ENCODE measurements at places on chromosomes 2 and 18.

DNA sequence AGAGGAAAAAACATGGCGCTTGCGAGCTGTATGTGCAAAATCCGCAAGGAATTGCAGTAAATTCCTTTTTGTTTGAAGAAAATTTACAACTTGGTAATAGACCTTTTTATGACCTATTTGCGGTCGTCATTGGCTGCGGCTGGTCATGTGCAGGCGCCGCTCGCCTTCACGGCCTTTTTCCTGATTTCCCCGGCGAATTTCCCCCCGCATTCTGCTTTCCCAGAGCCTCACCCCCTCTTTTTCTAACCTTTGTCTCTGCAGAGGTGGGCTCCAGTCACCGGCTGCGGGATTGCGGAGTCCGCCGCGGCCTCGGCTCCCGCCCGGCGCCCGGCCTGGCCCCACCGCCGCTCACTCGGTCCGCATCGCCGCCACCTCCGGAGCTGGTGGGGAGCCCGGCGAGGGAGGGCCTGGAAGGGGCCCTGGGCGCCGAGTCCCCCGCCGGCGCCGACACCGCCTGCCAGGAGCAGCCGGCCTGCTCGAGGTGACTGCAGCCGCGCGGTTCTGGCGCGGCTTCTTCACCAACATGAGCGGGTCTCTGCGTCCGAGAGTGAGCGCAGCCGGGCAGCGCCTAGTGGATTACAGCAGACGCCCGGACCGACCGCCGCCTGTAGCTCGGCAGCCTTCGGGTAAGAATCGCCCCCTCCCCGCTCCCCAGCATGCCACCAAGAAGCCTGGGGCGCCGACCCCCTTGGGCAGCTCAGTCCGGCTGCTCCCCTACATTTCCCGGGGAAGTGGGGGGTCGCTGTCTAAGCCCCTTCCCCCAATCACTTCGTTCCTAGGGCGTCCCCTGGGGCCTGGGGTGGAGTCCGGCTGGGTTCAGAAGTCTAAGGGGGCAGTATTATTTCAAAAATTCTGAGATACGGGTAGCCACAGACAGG, 7.1 kb downstream of the HOXD8 start:
- DNase-seq, result no peak

- no peak for DNase-seq
Observed at GRCh38 chr2:88159481-88159880, 10.7 kb upstream of the THNSL2 start.

GRCh38 chr18:77058290-77058835, 74.2 kb downstream of the MBP start:
- no peak for DNase-seq

- no peak for DNase-seq
Observed at GRCh38 chr2:162041485-162041884, 32.5 kb downstream of the DPP4 start.

DNA sequence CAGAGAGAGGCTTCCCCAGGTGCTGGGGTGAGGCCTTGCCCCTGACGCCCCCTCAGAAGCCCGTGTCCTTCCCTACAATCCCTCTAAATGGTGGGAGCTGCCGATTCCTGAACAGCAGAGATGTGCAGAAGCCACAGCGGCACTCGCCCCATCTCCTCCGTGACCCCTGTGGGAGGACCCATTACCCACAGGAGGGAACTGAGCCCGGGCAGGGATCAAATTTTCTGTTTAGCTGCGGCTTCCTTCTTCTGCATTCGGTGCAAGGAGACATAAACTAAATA, 181.2 kb upstream of the RAB6C start:
- no peak for DNase-seq

GRCh38 chr18:3753106-3753505, 303.1 kb downstream of the TGIF1 start:
- no peak for DNase-seq

DNA sequence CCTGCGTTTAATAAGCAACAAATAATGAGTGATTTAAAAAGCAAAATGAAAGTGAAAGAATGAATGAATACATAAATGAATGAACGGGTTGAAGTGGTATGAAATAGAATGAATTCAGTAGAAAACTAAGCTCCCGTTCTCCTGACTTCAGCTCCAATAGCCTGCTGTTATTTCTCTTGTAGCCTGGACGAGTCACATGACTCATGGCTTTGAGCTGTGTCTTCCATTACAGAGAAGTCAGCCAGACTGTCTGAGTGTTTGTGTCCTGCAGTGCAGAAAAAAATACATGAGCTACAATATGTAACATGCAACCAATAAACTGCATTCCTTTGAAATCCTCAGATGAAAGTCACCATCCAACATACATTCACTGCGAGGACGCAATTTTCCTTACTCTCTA, 21.2 kb downstream of the SCG2 start:
- no peak for DNase-seq

- DNase-seq, result no peak
Observed at GRCh38 chr2:85992611-85993010, 103.8 kb upstream of the ST3GAL5 start.

DNA sequence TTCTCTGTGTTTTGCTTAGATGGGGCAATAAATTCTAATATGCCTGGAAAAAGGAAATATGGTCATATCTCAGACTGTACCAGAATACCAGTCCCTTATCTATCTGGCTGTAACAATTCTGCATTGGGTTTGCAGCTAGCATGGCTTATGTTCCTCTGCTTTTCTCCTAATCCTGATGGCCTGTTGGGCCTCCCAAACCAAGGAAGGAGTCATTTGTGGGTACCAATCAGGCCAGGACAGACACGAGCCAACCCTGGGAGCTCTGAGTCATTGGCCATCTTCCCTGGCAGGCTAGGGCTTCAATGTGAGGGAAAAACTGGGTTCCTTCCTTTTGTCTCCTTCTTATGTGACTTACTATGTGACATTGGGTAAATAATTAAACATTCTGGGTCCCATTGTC, 12.0 kb downstream of the SMARCAL1 start:
- DNase-seq, result no peak
